GM12892 (cell line): ENCODE measurements at places on chromosomes 7 and 10.

DNA sequence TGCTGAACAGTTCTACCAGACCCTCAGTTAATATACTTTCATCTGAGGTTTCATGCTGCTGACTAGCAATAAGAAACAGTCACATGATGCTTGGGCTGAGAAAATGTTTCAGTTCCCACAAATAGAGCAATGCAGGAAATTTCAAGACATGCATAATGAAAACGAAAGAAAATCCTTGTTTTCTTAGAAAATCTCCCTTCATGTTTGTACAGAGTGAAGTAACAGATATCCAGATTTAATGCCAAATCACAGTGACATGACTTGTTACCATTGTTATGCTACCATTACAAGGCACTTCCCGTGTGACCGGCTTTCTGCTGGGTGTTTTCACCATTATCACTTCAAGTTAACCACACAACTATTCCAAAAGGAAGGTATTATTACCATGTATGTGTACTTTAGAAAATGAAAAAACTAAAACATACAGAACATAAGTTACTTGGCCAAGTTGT is 121.7 kb downstream of the DOCK4 start:
- no peak for DNase-seq

- peak; percentile 70 for DNase-seq
These were observed 991 bp downstream of the PANK1 start for GRCh38 chr10:89643812-89644690.

DNA sequence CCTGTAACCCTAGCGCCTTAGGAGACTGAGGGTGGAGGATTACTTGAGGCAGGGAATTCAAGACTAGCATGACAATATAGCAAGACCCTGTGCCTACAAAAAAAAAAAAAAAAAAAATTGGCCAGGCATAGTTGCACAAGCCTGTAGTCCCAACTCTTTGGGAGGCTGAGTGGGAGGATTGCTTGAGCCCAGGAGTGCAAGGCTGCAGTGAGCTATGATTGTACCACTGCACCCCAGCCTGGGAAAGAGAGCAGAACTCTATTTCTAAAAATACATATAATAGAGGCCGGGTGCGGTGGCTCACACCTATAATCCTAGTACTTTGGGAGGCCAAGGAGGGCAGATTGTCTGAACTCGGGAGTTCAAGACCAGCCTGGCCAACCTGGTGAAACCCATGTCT is 10.2 kb upstream of the SORBS1 start:
- no peak for DNase-seq

- DNase-seq: no peak
These were observed 543.2 kb upstream of the FOXK1 start for GRCh38 chr7:4138866-4139265.

DNA sequence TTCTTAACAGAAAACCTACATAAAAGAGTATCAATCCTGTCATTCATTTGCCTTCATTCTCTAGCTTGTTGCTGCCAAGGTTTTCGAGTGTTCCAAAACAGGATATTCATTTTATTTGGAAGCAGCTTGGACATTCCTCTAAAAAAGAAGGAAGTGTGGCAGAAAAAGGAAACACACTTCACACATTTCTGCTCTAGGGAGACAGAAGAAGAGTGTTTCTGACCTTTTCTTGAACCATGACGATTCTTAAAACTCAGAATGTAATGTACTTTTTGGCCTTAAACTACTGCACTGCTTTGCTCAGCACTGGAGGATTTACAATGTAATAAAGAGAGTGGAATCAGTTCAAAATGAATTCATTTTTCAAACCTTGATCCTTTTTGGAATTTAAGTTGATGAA is 81.3 kb downstream of the SEMA3A start:
- no peak for DNase-seq

DNA sequence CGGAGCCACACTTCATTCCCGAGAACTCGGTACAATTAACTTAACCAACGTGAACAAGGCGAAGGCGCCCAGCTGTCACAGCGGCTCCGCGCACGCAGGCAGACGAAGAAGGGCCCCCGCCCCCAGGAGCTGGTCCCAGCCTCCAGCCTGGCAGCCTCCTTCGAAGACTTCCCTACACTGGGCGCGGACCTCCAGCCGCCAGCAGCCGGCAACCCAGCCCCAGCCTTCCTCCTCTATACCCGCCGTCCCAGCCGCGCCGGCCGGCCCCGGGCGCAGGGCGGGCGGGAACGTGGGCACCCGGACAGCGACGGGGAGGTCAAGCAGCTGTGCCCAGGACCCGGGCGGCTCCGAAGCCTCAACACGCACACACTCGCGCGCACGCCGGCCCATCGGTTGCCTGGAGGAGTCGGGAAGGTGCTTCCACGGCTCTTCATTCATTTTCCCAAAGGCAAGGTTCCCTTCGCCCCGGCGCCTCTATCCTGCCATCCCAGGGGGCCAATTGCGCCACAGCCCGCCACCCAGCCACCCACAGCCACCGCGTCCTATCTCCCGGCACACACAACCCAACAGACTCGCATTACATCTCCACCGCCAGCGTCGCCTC is 1.6 kb downstream of the CHST15 start:
- no peak for DNase-seq

DNA sequence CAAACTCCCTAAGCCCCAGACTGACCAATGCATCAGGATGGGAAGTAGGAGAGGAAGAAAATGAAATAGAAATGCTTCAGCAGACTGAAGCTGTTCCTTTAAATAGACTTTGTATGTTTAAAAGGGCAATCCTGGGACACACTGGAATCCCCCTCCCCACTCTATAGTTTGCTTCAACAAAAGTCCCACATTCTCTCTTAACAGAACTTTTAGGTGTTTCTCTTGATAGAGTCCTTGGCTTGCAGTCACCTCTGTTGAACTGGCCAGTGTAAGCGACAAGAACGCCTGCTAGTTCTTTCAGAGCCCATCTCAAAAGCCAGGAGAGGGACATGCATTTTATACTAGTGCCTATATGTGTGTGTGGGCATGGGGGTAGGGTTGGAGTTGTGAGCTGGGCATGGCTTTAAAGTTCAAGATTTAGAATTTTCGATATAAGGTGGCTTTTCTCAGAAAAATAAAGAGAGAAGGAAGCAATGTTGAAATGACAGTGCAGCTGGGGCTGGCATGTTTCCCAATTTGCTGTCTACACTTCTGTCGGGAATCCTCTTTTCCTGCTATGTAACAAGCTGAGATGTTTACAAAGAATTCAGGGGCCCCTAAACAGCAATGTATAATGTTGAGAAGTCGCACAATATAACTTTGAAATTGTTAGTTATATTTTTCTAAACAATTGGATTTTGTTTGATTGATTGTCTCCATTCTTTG is 2.1 kb downstream of the TBX20 start:
- DNase-seq: no peak

GRCh38 chr7:145169908-145170307 is 334.1 kb upstream of the TPK1 start:
- DNase-seq: no peak

DNA sequence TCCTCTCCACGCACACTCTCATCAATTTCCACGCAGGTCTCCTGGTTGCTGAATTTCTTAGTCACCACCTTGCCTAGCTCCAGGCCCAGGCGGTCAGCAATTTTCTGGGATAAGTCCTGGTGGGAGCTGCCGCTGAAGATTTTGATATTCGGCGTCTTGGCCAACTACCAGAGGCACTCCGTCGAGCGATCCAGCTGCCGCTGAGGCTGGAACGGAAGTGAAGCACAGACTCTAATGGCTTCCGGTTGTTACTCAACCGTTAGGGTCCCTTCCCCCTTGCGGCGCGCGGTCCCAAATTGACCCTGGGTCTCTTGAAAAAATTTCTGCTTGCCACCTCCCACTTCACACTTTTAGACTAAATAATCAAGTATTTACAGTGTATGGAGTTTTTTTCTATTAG is at the start of gene PRPS1L1:
Gene PRPS1L1, minus strand, starts transcription at position 219 of the 400 bp plus-strand sequence.
- no peak for DNase-seq
